NCI-H2107 (cell line): ENCODE measurements at places on chromosomes 6 and 20.
A peak's percentile ranks its signal among the peaks of the same experiment; 100 is the strongest.

- no peak for DNase-seq
Observed at GRCh38 chr20:19688031-19688806, 69.8 kb upstream of the RIN2 start.

GRCh38 chr6:34657037-34657306, 39.6 kb downstream of the ILRUN start:
- DNase-seq: no peak

GRCh38 chr6:148846778-148847761, 100.2 kb downstream of the UST start:
- DNase-seq: no peak

GRCh38 chr20:45254383-45255262, at the start of gene SLPI:
SLPI (minus strand) TSS chr20:45254564; CDS start chr20:45254543, 21 bp downstream.
- DNase-seq: no peak

GRCh38 chr6:19838442-19839236, 1.5 kb downstream of the ID4 start:
- peak; percentile 12 for DNase-seq

DNA sequence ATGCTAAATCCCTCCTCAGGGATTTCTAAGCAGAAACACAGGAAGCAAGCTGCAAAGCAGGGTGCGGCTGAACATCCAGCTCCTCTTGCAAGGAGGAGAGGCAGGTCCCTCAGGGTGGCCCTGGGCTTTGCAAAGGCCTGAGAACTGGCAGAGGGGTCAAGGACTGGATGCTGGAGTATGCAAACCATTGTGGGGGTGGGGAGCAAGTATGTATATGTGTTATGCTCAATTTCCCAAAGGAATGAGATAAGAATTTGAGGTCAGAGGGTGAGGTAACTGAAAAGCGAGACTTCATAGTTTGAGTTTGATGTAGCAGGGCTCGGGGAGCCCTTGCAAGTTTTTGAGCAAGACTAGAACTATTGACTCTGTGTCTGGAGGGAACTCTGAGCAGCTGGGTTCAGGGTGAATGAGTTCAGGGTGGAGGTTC, 11.2 kb downstream of the SLC22A2 start:
- DNase-seq: no peak

GRCh38 chr6:166008441-166009369, 158.9 kb downstream of the TBXT start:
- DNase-seq: no peak

DNA sequence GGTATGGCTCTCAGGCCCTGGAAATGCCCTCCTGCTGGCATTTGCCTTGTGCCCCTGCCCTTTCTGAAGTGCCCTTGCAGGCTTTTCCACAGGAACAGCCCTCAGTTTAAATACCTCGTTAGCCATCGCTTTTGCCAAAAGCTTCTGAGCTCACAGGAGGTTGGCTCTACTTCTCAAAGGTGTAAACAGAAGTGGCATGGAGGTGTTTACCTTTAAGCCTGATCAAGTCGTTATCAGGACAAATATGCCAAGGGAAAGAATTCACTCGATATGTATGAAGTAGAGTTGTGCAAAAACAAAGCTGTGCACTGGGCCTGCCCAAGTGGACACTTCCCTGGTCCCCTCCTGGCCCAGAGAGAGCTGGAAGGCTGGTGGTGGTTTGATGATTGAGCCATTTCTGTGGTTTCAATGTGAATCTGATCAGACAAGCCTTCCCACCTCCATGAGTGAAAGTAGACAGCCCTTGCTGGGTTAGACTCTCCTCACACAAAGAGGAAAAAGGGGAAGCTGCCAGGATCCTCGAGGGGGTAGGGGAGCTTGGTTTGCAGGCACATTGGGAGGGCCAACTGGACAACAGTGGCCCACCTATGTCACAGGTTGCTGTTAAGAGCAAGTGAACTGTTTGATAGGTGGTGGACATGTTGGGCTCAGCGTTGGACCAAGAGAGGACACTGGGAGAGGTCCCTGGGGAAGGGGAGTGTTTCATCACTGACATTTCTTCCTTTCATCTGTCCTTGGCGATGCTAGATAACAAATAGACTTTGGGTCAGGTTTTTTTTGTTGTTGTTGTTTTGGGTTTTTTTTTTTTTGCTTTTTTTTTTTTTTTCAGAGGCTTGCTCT, 98.7 kb downstream of the ZDHHC14 start:
- DNase-seq: no peak

GRCh38 chr6:54929245-54929909, 82.8 kb downstream of the FAM83B start:
- no peak for DNase-seq

- no peak for DNase-seq
Observed at GRCh38 chr6:98587555-98587954, 246.8 kb upstream of the POU3F2 start.

DNA sequence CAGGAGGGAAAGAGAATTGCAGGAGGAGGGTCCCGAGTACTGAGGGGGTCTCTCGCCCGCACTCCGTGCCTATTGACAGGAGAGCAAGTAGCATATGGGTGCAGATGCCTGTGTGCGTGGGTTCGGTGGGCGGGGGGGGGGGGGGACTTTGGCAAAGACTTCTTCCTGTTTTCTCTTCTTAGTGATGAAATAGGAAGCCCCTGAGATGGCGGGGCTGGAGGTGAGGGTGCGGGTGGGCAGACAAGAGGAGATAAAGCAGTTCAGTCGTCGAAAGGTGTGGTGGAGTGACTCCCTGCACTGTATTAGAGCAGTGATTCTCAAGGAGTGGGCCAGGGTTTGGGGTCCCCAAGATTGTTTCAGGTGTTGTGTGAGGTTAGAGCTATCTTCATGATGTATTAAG, 3.7 kb downstream of the NAA20 start:
- DNase-seq: no peak
